Endothelial cell (in vitro differentiated cells): ENCODE measurements at places on chromosomes 4 and X.

- H3K4me3 ChIP-seq = no peak overlapping the region
- H3K27me3 ChIP-seq = peaks cover 3% of the 10 kb centered on the region
- H3K36me3 ChIP-seq = no peaks in the 10 kb centered on the region
- H3K4me1 ChIP-seq = no peaks in the 10 kb centered on the region
These were observed 459.2 kb upstream of the GALNT7 start for GRCh38 chr4:172709376-172709775.

GRCh38 chr4:42329421-42329820 is 67.9 kb upstream of the SHISA3 start:
- H3K4me1 ChIP-seq = no peaks in the 10 kb centered on the region
- H3K36me3 ChIP-seq = no peaks in the 10 kb centered on the region
- no peak for DNase-seq
- no peak overlapping the region for H3K4me3 ChIP-seq
- H3K27ac ChIP-seq = no peak overlapping the region

DNA sequence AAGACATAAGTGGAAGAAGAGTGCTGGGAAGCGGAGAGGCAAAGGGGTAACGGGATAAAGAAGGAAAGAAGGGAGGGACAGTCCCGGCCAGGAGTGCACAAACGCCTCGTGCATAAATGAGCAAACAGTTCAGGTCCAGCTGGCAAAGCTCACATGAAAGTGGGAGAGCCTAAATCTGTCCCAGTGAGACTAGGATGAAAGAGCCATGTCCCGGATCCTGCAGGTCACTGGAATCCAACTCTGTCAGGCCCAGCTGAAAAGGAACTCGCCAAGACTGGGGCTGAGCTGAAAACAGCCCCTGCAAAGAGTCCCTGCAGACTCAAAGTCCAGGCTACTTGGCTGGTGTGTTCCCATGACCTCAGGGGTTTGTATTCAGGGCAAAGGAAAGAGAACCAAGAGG is 38.0 kb upstream of the CRMP1 start:
- no peak overlapping the region for H3K27ac ChIP-seq
- peaks cover 10% of the 10 kb centered on the region for H3K27me3 ChIP-seq
- H3K4me3 ChIP-seq = no peak overlapping the region
- H3K36me3 ChIP-seq = peaks cover 3% of the 10 kb centered on the region

DNA sequence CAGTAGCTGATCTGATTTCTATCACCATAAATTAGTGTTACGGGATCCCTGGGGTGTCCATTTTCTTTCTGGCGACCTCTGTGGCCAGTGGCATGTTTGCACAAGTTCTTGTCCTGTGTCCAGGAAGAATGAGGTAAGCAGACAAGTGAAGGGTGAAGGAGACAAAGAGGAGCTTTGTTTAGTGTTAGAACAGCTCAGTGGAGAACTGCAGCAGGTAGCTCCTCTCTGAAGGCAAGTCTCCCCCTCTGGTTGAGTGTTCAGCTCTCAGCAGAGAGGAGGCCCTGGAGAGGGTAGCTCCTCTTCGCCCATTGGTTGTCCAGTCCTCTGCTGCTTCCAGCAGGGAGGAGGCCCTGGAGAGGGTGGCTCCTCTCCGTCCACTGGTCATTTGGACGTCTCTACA is 47.2 kb downstream of the DMP1 start:
- H3K4me1 ChIP-seq = no peaks in the 10 kb centered on the region
- no peak for DNase-seq
- H3K27ac ChIP-seq = no peak overlapping the region
- peaks cover 5% of the 10 kb centered on the region for H3K27me3 ChIP-seq
- H3K36me3 ChIP-seq = peaks cover 14% of the 10 kb centered on the region
- H3K4me3 ChIP-seq = no peak overlapping the region

DNA sequence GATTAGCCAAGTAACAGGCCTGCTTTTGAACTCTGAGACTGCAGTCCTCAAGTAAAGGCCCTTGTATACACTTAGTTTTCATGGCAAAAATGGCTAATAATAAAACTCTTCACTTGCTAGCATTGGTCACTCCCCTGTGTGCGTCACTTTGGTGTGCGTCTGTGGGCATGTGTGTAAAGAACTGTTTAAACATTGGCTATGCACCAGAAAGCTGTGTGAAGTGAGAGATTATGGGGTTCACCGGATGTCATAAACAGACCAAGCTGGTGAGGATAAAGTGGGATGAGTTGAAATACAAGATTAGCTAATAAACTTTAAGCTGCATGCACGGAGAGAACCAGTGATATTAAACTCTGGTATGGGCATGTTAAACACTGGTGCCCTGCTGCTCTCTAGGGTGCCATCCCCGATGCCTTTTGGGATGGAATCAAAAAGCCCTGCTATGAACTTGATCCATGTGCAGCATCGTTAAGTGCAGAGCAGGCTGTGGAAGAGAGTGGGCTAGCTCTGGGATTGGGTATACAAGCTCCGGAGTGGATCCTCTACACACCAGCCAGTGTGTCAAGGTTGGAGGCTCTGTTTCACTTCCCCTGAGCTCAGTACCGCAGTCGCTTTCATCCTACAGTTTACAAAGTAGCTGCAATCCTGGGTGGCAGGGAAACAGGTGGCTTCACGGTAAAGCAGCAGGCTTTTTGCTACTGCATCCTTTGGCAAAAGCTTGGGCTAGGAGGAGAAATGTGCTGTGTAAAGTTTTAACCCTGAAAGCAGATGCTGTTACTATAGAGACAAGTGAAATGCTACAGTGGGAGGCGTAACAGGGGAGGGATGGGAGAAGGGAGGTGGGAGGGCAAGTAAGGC is 108.3 kb upstream of the SLC4A4 start:
- peaks cover 2% of the 10 kb centered on the region for H3K27me3 ChIP-seq
- no peaks in the 10 kb centered on the region for H3K36me3 ChIP-seq
- H3K27ac ChIP-seq = no peak overlapping the region
- no peak overlapping the region for H3K4me3 ChIP-seq
- peaks cover 14% of the 10 kb centered on the region for H3K4me1 ChIP-seq

DNA sequence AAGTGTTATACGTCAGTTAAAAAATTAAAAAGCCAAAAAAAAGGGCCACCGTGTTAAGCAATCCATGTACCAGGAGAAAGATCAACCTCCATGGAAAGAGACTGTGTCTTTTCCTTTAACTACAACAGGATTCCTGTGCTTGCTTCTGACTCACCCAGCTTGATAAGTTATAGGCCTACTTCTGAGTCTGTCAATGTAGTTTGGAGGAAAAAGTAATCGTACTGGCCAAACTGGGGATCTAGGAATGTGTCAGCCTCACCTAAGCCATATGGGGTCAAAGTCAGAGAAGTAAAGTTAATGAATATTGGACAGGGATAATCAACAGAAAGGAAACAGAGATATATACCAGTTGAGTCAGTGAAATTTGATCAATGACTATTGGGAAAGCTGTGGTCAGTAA is 470.8 kb upstream of the SLIT2 start:
- H3K4me3 ChIP-seq = no peak overlapping the region
- H3K4me1 ChIP-seq = no peaks in the 10 kb centered on the region
- peaks cover 2% of the 10 kb centered on the region for H3K27me3 ChIP-seq
- H3K36me3 ChIP-seq = peaks cover 7% of the 10 kb centered on the region
- DNase-seq = no peak

DNA sequence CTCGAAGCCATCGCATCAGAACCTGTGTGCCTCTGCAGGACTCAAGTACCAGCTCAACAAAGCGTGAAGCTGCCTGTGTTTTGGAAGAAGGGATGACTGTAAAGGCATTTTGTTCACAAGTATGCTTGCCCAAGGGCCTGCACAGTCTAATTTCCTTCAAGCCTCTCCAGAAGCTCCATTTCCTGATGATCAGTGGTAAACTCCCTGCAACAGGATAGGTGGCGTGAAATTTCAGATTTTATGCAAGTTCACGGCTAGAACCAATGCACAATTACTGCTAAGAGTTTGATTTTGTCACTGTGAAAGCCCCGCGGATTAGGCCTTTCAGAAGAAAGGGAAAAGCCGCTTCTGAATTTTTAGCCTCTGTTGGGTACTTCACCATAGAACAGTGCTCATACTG is 89.2 kb upstream of the TAPT1 start:
- H3K4me3 ChIP-seq = no peak overlapping the region
- no peaks in the 10 kb centered on the region for H3K27me3 ChIP-seq
- H3K36me3 ChIP-seq = no peaks in the 10 kb centered on the region
- H3K27ac ChIP-seq = no peak overlapping the region
- H3K4me1 ChIP-seq = no peaks in the 10 kb centered on the region
- no peak for DNase-seq

DNA sequence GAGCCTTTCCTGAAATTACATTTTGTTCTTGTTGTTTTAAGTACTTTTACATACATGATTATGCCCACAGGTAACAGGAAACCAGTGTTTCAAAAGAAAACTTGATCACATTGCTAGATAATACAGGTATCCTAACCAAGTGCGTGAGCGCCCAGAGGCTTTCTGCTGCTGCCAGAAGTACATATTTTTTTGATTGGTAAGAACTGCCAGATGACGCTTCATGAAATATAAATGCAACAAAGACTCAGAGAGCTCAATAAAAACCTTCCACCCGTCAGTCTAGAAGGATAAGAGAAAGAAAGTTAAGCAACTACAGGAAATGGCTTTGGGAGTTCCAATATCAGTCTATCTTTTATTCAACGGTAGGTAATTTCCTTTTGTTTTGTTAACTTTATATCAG is at the start of gene EPGN:
Gene EPGN (plus strand): TSS at position 256 of the 400 bp plus-strand sequence. CDS start 64 bp downstream, at position 320.
- no peak within 1 kb of the TSS for H3K27ac ChIP-seq
- H3K27me3 ChIP-seq = no peaks in the 10 kb centered on the region
- no peaks in the 10 kb centered on the region for H3K36me3 ChIP-seq
- H3K4me3 ChIP-seq = no peak within 1 kb of the TSS
- no peak for DNase-seq

GRCh38 chr4:6444582-6444981 is 27.8 kb downstream of the PPP2R2C start:
- no peaks in the 10 kb centered on the region for H3K36me3 ChIP-seq
- peaks cover 12% of the 10 kb centered on the region for H3K27me3 ChIP-seq
- no peak overlapping the region for H3K4me3 ChIP-seq
- H3K27ac ChIP-seq = no peak overlapping the region
- no peak for DNase-seq

- no peak overlapping the region for H3K4me3 ChIP-seq
- DNase-seq = no peak
- no peak overlapping the region for H3K27ac ChIP-seq
These were observed 34.8 kb downstream of the UBE2K start for GRCh38 chr4:39732728-39733127.

DNA sequence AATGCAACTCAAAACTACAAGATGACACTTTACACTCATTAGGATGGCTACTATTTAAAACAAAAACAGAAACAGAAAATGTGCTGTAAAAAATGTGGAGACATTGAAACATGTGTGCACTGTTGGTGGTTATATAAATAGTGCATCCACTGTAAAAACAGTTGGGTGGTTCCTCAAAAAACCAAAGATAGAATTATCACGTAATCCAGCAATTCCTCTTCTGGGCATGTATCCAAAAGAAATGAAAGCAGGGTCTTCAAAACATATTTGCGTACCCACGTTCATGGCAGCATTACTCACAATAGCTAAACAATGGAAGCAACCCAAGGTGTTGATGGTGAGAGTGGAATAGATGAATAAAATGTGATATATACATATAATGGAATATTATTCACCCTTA is 967.2 kb downstream of the TRAM1L1 start:
- H3K4me3 ChIP-seq = no peak overlapping the region
- H3K36me3 ChIP-seq = no peaks in the 10 kb centered on the region
- H3K27ac ChIP-seq = no peak overlapping the region
- no peaks in the 10 kb centered on the region for H3K4me1 ChIP-seq
- H3K27me3 ChIP-seq = no peaks in the 10 kb centered on the region
- DNase-seq = no peak
